ENCODE measurements at places on chromosomes 2 and 18. TPM values are rescaled to one million over a fixed set of nuclear protein-coding genes. Genes with fewer than 3 reads are reported as not detected.

The UGT1A8 gene
- total RNA-seq, result 6.5 TPM

GRCh38 chr2:48428449-48428848 is 101.5 kb upstream of the STON1 start:
- no peak for DNase-seq

DNA sequence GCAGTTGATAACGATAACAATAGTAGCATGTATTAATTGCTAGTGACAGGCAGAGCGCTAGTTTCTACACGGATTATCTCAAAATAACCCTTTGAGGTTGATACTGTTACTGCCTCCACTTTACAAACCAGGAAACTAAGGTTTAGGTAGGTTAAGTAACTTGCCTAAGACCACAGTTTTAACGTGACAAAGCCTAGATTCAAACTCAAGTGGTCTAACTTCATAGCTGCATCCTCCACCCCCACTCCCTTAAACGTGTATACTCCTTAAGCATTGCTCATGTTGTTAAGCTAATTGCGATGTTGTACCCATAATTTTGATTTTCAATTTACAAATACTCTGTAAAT is 1.2 kb downstream of the ME2 start:
- DNase-seq, result no peak

DNA sequence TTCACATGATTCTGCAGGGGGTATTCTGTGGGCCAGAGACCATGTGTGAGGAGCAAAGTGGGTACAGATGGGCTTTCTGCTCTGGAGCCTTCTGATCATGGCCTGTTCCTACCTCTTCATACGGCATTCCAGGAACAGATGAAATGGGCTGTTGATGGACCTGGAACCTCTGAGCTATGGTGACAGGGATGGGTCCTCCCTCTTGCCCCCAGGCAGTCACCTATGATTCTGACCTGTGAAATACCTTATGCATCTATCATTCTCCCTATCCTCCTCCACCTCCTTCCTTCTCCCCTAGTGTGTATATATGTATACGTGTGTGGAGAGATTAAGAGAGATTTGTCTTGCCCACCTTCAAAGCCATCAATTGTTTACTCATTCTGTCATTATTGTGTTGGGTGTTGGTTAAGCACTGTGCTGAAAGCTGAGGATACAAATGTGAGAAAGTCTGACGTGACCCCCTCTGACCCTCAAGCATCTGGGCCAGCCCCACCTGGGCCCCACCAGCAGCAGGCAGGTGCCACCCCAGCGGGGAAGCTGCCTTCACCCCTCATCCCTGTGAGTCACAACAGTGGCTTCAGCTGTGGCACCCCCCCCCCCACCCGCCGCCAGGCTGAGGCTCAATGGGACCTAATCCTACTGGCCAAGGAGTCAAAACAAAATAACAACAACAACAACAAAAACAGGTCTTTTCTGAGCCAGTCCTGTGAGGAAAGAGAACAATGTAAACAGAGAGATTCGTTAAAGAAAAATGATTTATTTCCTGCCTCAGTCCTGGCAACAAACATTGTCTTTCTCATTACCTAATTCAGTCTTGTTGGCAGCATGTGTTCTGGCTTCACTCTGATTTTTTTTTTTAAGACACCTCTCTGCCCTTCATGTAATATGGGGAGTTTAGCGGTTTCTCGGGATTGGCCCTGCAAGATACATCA is 103.8 kb upstream of the CDC42EP3 start:
- DNase-seq, result no peak

GRCh38 chr2:184610891-184611290 is 12.6 kb downstream of the ZNF804A start:
- DNase-seq, result no peak

The STPG4 gene
- 8.4 TPM for total RNA-seq

- no peak for DNase-seq
These were observed 51.6 kb upstream of the TMEFF2 start for GRCh38 chr2:192246297-192246696.

GRCh38 chr2:140247451-140248195 is 1467.4 kb upstream of the NXPH2 start:
- peak; percentile 41 for DNase-seq

The SNORC gene
- total RNA-seq, result 0.24 TPM

The ST3GAL5 gene
- 10.4 TPM for total RNA-seq

DNA sequence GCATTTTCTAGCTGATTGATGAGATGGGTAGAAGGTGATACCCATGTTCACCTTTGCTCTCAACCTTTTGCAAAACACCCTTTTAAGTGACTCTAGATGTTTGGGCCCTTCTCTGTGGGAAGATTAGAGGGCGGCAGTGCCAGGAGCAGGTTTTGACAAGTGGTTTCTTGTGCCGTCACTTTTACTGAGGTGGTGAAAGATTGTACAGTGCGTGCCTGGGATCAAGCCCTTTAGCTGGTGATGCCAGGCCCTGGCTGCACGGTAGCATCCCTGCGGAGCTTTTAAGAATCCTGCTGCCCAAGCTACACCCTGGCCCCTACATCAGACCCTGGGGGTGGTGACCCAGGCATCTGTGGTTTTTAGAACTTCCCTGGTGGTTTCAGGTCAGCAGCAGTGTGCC is 29.1 kb downstream of the MTCL1 start:
- DNase-seq, result no peak

GRCh38 chr18:25288340-25288938 is 63.5 kb downstream of the ZNF521 start:
- DNase-seq, result no peak

GRCh38 chr2:32951672-32952071 is 4.9 kb downstream of the LTBP1 start:
- DNase-seq, result no peak

- DNase-seq, result peak; percentile 58
These were observed 102.3 kb downstream of the SPTBN1 start for GRCh38 chr2:54558188-54559005.

The SH3RF3 gene
- total RNA-seq, result 7.5 TPM

- no peak for DNase-seq
These were observed 465.9 kb downstream of the EPHA4 start for GRCh38 chr2:221106241-221106640.

DNA sequence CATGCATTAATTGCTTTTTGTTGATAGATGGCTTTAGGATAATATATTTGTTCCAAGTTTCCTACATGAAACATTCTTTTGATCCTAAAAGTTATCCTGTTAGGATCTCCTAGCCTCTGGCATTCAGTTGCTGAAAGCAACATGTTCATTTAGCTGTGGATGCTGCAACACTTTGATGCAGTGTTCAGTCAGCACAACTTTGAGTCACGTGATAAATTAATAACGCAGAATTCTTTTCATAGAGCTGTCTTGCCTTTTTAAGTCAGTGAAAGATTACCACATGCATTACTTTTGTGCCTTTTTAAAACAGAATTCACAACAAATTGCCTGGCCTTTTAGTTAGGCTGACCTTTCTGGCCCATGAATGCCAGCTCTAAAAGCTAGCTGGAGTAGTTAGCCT is 1467.9 kb upstream of the ZEB2 start:
- DNase-seq, result peak; percentile 5

The ANKRD30BL gene
- 1.7 TPM for total RNA-seq

- DNase-seq, result no peak
These were observed 72.5 kb downstream of the SUMO1 start for GRCh38 chr2:202165945-202166344.

DNA sequence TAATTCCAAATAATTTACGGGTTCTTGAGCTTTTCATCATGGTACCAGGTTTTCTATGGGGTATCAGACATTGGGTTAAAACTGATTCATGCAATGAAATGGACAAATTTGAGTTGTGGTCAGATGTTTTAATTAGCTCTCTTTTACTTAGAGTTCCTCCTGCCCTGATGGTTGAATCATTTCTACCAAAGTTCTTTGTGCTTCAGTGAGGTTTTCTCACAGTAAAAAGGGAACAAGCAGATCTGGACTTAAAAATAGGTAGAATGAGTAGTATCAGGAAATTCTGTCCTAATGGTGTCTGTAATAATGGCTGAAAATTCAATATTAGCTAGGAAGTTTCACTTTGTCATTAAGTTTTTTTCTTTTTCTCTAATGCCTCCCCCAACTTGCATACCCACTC is 159.7 kb upstream of the LRRTM1 start:
- no peak for DNase-seq

The THAP4 gene
- total RNA-seq, result 21.4 TPM

DNA sequence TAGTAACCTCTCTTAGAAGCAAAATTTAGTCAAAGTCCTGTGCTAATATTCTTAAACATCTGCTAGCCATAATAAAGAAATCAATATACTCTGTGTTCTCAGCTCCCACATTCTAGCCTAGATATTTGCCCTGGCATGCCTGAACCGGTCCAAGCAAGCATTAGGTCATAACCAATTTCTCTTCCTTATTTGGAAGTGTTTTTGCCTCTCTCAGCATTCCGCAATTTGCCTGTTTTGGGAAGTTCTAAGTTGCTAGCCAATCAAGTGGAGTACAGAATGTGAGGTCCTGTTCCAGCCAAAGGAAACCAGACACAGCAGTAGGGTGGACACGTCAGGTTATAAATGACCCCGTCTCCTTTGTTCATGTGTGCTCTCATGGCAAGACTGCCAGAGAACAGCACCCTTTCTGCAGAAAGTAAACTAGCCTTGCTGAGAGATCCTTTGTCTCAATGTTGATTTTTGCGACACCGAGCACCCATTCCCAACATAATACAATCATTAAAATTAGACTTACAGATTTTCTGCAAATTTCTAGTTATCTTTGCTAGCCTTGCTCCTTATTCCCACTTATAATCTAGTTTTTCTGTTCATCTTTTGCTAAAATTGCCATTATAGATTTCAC is 13.0 kb upstream of the SULT1C4 start:
- no peak for DNase-seq

GRCh38 chr2:241759067-241759807 is 17.4 kb upstream of the GAL3ST2 start:
- DNase-seq, result peak; percentile 73

GRCh38 chr2:31319406-31320175 is 85.6 kb downstream of the EHD3 start:
- peak; percentile 51 for DNase-seq

The SCN9A gene
- 8.2 TPM for total RNA-seq

DNA sequence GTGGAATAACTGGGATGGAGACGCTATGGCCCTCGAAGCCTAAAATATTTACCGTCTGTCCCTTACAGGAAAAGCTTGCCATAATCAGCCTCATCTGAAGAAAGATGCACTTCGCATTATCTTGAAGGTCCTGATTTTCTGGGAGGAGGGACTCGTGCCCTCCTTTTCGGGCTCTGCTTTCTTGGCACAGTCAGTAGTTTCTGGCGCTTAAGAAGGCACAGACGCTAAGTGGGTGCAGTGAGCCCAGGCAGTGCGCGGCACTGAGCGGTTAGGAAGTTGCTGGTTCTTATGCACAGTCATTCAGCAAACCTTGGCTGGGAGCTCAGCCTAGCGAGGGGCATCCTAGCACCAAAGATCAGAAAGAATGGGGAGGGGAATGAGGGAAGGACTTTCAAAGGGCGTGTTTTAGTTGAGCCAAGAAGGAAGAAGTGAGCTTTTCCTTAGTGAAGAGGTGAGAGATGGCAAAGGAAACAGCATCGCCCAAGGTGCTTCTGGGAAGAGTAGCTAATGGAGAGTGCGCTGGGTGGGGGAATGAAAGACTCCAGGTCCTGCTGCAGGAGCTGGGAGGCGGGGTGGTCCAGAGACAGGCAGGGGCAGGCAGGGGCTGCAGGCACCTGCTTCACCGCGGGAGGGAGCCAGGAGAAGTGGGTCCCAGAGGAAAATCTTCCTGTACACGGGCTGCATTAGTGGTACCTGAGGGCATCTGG is 64.1 kb downstream of the ZCCHC2 start:
- no peak for DNase-seq

DNA sequence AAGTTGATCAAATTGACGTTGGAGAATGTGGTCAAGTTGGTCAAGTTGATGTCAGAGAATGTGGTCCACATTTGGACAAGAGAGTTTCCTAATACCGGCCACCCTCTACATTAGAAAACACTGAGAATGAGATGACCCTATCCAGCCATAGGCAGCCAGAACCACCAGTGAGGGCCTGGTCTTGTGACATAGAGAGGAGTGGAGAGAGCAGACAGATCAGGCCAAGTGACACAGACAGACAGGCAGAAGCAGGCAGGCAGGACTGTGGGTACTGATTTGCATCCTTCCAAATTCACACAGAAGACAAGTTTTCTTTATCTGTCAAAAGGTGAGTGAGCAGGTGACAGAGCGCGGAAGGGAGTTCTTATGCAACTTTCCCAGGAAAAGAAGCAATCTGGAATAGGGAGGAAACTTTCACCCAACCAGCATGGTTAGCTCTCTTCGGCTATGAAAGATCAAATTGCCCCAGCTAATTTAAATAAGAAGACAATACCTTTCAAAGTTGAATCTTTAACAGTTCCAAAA is 109.1 kb upstream of the PID1 start:
- DNase-seq, result no peak

The DUSP2 gene
- total RNA-seq, result 28.9 TPM

- DNase-seq, result peak; percentile 22
These were observed 87.4 kb downstream of the EML4 start for GRCh38 chr2:42256505-42256904.

The LBX2 gene
- total RNA-seq, result not detected

DNA sequence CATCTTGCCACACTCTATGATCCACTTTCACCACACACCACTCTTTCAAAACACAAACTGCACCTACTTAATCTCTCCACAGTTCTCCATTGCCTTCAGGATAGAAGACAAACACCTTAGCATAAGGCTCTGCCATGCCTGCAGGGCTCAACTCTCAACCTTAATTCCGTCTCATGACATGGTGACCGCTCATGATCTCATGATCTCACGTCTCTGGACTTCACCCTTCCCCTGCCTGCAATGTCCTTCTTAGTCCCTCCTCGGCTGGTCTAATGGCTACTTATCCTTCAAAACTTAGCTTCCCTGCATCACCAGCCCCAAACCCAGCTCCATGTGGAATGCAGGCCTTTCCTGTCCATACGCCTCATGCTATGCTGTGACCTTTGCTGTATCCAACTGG is 85.3 kb downstream of the ACVR1 start:
- no peak for DNase-seq

DNA sequence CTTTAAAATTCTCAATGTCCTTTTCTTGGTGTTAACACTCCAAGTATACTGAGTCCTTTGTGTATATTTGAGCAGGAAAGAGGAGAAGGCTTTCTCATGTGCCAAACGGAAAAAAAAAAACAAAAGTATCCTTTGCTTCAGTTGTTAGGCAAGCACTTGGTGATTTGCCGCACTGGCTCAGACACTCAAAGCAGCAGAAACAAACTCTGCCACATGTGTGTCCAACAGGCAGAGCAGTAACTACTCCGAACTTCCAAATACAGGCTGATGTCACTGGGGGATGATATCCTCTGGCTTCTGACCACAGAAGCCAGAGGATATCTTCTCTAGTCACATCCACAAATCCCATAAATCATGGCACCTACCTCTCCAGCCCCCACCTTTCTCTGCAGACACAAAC is 108.0 kb upstream of the SALL3 start:
- DNase-seq, result no peak

The NETO1 gene
- total RNA-seq, result 9.1 TPM

DNA sequence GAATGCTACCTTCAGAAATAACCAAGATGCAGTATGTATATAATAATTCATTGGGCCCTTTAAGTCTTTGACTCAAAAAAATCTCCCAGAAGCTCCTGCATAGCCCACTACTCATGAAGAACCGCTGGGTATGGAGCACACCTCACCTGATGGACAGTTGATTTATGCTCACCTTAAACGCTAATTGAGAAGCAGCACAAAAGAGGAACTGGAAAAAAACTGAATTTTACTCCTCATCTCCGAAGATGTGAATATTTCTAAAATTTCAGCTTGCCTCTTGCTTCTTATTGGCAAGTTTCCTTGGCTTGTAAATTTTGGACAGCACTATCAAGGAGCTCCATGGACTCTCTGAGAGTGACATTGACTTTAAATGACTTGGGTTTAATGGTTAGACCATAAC is 5.5 kb downstream of the CYP1B1 start:
- no peak for DNase-seq

- no peak for DNase-seq
These were observed 157.4 kb downstream of the TANC1 start for GRCh38 chr2:159125858-159126257.

The DOK6 gene
- 13.7 TPM for total RNA-seq

The SERPINB12 gene
- 0.96 TPM for total RNA-seq

The SP9 gene
- total RNA-seq, result not detected
